ENCODE measurements at places on chromosomes 4 and X.

- no peak for DNase-seq
These were observed 140.3 kb upstream of the PGRMC2 start for GRCh38 chr4:128427832-128428366.

GRCh38 chr4:96946552-96946951, 1106.7 kb downstream of the PDHA2 start:
- no peak for DNase-seq

- DNase-seq: no peak
These were observed 152.3 kb downstream of the ADAM29 start for GRCh38 chr4:175070444-175070843.

DNA sequence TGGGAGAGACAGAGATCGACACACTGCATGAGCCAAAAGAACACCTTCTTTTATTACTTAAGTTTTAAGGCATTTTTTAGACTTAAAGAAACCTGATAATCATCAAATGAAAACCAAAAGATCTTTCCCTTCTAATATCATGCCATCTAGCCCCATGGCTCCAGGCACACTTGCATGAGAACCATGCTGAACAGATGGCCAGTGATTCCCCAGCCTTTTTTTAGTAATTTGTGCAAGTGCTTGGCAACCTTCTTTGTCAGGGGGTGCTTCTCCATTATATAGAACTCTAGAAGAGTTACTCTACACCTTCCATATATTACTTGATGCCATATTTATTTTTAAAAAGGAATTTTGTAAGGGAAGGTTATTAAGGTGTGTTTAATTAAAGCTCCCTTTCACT, 182.2 kb upstream of the TEX13C start:
- DNase-seq: no peak

DNA sequence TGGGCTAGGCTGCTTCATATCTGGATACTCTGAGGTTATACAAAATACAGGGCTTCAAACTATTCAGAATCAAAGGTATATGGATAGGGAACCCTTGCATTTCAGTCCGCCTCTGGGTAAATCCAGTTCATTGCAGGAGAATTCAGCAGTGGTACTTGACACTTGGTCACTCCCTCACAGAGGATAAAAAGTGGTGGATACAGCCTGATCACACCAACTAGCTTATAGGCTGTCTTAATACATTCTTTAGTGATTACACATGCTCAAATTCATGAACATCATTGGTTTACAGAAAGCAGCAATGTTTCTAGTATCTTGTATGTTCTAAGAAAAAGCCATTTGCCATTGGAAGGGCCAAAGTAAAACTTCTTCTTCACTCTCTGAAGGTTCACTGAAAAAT, 104.8 kb upstream of the PDE5A start:
- no peak for DNase-seq

DNA sequence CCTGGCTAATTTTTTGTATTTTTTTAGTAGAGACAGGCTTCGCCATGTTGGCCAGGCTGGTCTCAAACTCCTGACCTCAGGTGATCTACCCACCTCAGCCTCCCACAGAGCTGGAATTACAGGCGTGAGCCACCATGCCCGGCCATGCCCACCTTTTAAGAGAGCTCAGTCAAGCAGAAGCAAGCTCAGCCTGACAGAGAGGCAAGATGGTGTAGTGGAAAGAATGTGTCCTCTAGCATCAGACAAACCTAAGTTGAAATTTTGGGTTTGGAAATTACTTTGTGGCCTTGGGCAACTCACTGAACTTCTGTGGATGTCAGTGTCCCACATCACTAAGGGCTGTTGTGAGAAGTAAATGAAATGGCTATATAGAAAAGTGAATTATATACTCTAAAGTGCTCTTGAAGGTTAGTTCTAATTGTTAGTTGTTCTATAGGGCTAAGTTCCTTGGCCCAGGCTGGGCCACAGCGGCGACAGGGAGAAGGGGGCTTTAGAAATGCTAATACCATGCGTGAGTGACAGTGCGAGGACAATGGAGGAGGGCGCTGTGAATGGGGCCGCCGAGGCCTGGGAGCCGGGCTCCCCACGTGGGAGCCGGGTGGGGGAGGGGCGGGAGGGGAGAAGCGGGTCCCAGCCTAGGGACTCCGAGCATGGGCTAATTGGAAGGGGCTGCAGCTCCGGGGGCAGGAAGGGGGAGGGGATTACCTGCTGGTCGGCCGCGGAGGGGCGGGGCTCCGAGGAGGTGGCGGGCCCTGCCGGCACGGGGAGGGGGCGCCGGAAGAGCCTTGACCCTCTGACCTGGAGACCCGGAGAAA, 15.6 kb downstream of the PJA1 start:
- no peak for DNase-seq

- no peak for DNase-seq
These were observed 4.0 kb downstream of the CDKN2AIP start for GRCh38 chr4:183448436-183448835.

DNA sequence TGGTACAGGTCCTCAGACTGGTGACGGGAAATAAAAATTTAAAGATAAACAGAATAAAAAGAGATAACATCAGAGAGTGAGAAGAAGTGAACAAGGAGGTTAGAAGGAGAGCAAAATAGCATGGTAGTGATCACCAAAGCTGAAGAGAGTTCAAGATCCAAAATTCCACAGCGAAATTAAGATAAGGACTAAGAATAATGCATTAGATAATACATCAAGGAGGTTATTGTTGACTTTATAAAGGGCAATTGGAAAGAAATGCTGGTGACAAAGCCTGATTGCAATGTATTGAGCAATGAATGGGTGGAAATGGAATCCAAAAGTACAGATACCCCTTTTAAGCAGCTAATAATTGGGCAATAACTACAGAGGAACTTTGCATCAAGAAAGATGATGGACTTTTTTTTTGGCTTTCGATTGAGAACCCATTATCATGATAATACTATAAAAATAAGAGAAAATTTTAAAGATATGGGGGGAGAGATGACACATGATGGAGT, 101.6 kb upstream of the MAP9 start:
- DNase-seq: no peak

GRCh38 chrX:16924631-16925480, 21.6 kb upstream of the REPS2 start:
- no peak for DNase-seq

DNA sequence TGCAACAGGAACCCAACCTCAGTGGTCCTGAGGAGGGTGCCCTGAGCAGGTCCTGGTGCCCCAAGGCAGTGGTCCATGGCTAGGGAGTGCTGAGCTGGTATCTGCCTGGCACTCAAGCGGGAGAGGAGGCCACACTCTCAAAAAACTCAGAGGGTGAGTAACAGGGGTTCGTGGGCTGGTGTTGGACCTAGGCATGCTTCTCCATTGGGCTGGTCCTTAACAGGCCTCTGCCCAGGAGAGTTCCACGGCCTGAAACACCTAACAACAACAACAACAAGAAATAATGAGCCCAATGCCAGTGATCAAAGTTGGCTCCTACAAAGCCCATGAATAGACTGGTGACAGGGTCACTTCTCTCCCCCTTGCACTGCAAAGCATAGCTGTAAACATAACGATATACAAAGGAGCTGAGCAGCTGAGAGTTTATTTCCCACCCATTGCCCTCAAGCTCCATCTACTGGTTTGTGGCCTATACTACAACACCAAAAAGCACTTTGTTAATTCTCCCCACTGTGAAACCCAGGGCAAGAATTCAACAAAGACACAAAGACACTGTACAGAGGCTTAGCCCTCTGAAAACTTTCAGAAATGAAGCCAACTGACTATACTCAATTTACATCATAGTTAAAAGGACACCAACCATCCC, 736.1 kb upstream of the ADGRL3 start:
- no peak for DNase-seq

- DNase-seq: no peak
These were observed 39.3 kb upstream of the IQSEC2 start for GRCh38 chrX:53320543-53321229.

GRCh38 chr4:130485371-130485770, 1389.4 kb downstream of the C4orf33 start:
- no peak for DNase-seq

GRCh38 chr4:72430050-72430449, 139.0 kb downstream of the ADAMTS3 start:
- no peak for DNase-seq

DNA sequence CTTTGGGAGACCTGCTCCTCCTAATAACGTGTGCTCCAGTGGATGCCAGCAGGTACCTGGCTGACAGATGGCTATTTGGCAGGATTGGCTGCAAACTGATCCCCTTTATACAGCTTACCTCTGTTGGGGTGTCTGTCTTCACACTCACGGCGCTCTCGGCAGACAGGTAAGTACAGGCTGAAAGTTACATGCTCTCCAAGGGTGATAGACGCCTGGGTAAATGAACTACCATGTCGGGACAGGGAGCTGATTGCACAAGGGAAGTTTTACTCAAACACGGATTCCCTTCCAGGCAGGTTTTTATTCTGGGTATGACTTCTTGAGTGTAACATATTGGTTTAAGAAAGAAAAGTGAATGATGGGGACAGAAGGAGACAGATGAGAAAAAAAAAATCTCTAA, 836 bp downstream of the GRPR start:
- no peak for DNase-seq

- DNase-seq: no peak
These were observed 28.5 kb downstream of the PTTG2 start for GRCh38 chr4:37988670-37989069.
